Stimulated activated CD8-positive, alpha-beta memory T cell treated with anti-CD3 and anti-CD28 coated beads, Interleukin-15, amount 100 ng/mL, for 4 hours (primary cell): ENCODE measurements at places on chromosomes 7 and 10.

DNA sequence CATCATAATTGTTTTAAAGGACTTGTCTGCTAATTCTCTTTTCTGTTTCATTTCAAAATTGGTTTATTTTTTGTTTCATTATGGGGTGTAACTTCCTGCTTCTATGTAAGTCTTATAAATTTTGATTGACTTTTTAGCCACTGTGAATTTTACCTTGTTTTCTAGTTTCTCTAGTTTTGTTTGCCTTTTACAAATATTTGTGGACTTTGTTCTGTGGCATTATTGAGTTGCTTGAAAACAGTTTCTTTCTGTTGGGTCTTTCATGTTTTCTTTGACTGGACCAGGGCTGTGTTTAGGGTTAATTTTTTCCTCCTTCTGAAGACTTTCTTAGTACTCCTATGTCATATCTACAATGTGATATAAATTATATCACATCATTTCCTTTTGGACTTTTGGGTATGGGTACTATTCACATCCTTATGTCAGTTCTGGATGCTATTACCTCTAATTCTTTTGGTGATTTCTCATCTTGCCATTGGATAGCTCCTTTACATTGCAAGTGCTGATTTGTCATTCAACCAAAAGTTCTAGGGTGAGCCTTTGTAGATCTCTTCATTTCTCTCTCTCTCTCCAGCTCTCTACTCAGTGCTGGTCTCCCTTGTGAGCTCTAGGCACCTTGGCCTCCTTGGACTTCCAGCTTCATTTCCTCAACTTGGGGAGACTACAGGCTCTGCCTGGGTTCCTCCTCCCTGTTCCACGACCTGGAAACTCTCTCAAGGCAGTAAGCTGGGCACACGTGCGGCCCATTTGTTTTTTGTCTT lies 36.9 kb downstream of the MLLT10 start:
- DNase-seq: no peak

- DNase-seq: no peak
Observed at GRCh38 chr7:40544221-40544723, 409.5 kb downstream of the SUGCT start.

DNA sequence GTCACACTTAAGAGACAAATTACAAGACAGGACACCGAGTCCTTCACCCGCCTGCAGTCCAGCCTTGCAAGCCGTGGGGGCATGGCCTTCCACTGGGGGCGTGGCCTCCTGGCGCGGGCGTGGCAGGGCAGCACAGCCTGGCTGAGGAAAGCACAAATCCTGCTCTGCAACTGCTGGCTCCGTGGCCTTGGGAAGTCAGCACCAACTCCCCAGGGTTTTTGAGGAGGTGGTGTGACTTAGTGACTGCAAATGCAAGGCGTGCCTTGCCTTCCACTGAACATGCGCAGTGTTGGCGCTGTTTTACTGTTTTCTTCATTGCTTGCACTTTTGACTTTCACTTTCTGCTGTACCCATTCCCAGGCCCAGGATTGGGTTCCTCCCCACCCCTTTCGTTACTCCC lies 12.9 kb upstream of the BMS1 start:
- no peak for DNase-seq

DNA sequence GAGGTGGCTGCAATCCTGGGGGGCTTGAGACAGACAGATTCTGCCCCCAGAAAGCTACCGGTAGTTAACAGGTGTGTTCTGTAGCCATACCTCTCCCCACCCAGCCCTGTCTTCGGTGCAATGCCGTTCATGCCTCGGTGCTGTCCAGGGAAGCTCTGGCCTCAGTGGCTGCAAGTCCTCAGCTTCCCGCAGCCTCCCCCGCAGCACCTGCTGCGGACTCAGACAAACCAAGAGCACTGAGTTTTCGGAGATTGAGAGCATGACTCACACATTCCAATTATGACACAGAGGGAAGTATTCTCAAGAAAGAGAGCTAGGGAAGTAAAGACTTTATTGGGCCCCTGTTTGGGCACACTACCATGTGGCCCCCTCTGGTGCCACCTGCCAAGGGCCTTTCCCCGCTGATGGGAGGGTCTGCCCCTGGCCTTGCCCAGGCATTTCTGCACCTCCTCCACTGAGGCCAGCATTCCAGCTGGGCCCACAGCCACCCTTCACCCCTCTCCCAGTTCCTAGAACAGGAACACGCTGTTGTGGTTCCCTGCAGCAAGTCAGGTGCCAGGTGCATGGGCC lies 30.2 kb upstream of the EZH2 start:
- peak; percentile 14 for DNase-seq

DNA sequence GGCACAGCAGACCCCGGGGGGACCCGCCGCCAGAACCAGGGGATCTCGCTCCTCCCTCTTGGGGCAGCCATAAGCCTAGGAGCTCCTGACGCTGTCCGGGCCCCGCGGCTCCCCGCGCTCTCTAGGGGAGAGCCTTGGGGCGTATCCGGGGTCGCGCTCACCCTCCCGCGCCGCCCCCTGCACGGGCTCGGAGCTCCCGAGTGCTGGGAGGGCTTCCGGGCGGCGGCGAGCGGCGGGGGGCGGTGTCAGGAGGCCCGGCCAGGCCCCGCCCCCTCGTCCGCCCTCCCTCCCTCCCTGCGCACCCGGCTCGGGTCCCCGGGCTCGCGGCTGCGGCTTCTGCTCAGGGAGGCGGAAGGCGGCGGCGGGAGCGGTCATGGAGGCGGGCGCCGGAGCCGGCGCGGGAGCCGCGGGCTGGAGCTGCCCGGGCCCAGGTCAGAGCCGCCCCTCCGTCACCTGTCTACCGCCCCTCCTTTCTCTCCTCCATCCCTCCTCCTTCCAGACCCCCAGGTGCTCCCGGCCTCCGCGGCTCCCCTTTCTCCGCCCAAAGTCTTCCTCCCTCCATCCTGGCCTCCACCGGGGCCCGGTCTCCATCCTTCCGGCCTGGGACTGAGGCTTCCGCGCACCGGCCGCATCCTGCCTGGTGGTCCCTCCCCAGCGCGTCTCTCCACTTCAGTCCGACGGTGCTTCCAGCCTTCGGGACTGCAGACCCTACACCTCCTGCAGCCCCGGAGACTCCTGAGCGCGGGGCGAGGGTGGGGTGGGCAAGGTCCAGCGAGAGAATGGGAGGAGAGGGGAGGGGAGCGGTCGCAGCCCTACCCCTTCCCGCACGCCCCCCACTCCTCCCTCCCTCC lies at the start of gene CCDC136:
Gene CCDC136, plus strand, starts transcription at position 848 of the 851 bp plus-strand sequence. CDS start 444 bp downstream, outside the sequence.
- DNase-seq: peak; percentile 50

DNA sequence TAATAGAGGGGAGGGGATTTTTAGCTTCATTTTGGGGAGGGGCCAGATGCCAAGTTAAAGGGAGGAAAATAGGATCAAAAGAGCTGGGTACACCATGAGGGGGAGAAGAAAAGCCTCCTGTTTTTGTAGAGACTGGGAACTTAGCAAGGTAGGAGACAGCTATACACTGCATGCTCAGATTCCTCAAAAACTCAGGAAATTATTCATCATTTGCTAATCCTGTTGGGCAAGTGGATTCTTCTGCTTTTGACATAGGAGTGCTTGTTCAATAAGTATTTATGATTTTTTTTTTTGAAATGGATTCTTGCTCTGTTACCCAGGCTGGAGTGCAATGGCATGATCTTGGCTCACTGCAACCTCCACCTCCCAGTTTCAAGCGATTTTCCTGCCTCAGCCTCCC lies 73.4 kb downstream of the LYZL2 start:
- DNase-seq: no peak

DNA sequence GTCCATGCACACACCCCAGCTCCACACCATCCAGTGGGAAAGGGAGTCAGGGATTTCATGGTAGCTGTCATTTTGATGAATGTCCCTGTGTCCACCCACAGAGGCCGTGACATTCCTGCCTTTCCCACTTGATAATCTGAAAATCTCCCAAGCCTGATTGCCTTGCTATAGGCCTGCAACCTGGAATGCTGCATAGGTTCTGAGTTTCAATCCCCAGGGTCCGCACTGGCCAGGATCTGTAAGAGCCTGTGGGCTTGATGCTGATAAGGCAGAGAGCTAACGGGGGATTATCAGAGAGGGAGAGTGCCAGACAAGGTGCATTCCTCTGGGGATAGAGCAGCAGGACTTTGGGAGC lies 57.5 kb downstream of the RBM20 start:
- no peak for DNase-seq

DNA sequence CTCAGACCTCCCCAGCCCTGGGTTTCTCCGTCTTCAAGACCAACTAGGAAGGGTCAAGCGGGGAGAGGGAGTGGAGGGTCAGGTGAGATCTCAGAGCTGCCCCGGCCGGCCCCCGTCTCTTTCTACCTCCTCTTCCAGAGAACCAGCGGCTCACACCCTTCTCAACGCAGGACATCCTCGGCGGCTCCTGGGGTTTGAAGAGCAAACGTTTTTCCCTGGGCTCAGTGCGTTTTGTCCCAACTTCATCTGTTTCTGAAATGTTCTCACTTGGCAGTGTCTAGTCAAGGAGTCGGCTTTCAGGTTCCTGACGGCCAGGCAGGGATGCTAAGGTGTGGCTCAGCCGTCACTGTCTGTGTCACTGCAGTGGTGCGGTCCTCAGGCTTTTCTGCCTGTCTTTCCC lies 416.4 kb upstream of the FOXK1 start:
- no peak for DNase-seq

DNA sequence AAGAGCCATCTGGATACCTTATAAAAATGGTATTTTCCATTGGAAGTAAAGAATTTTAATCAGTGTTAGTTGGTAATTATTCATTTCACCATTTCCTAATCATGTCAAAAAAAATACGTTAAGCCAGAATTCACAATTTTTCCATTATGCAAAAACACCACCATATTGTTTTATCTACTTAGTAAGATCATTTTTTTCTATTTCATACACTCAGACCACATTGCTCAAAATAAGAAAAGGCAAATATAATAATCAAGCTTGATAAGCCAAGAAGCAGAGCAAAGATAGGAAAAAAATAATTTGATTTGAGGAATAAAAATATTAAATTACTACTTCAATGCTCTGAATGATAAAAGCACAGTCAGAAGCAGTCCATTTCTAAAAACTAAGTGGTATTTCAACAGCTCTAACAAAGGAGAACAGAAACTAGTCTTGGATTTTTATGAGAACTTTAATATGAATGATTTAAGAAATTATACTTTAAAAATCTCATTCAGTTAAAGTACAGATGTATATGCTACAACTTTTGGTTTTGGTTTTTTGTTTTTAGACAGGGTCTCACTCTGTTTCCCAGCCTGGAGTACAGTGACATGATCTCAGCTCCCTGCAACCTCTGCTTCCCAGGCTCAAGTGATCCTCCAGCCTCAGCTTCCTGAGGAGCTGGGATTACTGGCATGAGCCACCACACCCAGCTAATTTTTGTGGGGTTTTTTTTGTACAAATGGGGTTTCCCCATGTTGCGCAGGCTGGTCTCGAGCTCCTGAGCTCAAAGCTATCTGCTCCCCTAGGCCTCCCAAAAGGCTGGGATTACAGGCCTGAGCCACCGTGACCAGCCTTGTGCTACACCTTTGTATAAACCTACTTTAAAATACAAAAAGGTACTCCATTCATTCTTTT lies 46.6 kb downstream of the LRRN3 start:
- no peak for DNase-seq

GRCh38 chr7:94440451-94441039 lies 45.9 kb downstream of the COL1A2 start:
- no peak for DNase-seq

GRCh38 chr10:57699944-57700343 lies 567.8 kb downstream of the IPMK start:
- DNase-seq: no peak

DNA sequence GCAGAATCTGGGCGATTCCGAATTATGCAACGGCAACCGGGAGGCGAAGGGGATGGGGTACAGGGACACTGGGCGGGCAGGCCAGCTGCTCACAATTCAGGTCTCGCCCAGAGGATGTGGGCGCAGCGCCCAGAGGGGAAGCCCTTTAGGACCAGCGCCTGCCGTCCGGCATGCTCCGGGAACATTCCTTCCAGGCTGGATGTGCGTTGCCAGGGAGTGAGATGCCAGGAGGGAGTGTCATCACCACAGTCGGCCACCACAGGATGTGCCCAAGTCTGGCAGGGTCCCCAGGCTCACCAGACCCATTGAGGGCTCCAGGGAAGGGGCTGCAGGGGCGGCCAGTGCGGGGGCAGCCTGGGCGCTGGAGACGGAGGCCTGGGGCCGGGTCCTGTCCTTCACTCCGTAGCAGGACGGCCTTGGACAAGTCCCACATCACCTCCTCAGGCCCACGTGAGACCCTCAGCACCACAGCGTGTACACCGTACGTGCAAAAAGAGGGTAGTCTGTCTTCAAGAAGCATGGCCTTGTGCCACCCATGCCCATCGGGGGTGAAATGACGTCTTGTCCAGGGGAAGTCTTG lies 63.9 kb downstream of the FOXL3 start:
- no peak for DNase-seq

DNA sequence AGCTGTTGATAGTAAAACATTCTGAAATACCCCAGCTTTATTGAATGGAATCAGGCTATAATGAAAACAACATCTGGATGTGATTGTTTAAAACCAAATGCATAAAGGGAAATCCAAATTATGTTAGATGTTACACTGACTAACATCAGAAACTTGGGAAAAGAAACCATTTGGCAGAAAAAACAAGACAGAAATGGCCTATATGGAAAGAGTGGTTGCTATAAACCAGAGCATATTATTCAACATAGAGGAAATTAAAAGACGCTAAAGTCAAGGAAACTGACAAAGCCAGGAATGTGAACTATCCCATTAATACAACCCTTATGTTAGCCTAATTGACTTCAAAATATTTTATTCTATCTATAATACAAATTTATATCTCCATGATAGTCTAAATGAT lies 53.0 kb upstream of the CABCOCO1 start:
- DNase-seq: no peak

DNA sequence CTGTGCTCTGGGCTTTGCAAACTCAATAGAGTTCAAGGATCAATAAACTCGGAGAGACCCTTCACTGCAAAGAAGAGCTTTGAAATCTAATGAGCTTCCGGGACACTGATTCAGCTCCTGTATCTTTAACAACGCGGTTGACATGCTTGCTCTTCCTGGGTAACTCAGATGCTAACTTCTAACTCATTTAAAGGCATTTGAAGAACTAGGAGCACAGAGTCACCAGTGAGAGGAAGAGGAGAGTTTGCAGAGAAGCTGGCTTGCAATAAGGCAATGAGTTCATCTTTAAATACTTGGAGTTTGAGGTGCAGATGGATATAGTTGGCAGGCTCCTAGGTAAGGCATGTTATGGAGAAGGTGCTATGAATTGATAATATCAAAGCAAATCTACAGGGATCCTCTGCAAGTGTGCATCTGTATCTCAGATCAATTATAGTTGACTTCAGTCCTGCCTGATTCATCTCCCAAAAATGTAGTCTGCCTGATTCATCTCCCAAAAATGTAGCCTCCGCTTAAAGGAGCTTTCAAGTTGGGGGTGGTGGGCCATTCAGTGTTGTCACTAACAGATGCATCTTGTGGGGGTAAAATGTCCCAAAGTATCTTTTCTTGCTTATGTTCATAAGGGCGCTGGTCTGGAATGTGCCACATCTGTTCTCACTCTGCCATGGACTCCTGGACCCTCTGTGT lies 182.5 kb upstream of the PRSS58 start:
- DNase-seq: no peak

GRCh38 chr7:41777894-41778596 lies 75.2 kb upstream of the INHBA start:
- DNase-seq: no peak

- no peak for DNase-seq
Observed at GRCh38 chr7:123355576-123356190, 155.9 kb upstream of the SLC13A1 start.
